Right hindlimb (tissue), 1 donor: ENCODE measurements at places on chromosomes 12 and 14.
A peak's percentile ranks its signal among the peaks of the same experiment; 100 is the strongest.

GRCh38 chr14:106058342-106058741 lies 532.0 kb downstream of the TMEM121 start:
- no peak for DNase-seq

DNA sequence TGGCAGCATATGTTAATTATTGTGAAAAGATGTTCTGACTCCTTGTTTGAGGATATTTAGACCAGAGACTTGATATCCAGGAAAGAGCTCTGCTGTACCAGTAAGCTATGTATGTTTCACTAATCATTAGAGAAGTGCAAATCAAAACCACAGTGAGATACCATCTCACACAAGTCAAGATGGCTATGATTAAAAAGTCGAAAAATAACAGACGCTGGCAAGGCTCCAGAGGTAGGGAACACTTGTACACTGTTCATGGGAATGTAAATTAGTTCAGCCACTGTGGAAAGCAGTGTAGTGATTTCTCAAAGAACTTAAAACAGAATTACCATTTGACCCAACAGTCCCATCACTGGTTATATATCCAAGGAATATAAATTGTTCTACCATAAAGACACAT lies 171.6 kb downstream of the DPY19L2 start:
- DNase-seq = no peak

DNA sequence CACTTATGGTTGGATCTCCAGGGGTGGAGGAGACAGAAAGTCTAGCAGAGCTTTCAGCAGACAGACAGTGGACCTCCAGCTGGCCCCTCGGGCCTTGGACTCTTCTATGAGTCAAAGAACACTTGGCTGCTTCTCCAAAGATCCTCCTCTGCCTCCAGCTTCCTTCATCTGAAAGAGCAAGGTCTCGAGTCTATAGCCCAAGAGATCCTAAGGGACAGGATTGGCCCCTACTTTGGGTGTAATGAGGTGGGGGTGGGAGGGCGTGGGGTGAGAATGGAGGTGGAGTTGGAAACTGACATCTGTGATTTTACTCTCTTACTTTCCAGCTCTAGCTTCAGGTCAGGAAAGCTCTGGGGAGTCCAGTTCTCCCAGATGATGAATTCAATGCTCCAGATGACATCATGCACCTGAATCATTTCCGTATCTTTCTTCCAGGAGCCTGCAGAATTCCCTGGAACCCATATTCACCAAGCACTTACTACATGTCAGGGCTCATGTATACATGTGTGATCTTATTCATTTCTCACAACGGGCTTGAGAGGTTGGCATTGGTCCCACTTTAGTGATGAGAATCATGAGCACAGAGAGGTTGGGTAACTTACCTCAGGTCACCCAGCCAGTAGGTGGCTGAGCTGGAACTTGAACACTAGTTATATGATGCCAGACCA lies 10.2 kb upstream of the PGF start:
- peak; percentile 55 for DNase-seq

DNA sequence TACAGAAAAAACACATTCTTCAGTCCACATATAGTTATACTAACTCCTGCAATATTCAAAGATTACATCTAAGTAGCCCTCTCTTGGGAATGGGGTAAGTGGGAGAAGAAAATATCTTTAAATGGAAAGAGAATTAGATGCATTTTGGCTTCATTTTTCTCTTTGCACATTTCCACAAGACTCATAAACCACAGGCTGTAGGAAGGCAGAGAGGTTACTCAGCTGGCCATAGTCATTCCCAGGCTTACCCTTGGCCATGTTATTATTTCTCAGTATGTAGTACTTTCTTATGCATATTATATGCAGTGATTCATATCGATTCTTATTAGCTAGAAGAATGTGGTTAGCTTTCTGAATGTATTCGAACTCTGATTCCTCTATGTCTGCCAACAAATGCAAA lies 92.2 kb downstream of the PTPRR start:
- DNase-seq = no peak

- no peak for DNase-seq
Measured at GRCh38 chr12:109232731-109233130, 76.4 kb downstream of the FOXN4 start.

DNA sequence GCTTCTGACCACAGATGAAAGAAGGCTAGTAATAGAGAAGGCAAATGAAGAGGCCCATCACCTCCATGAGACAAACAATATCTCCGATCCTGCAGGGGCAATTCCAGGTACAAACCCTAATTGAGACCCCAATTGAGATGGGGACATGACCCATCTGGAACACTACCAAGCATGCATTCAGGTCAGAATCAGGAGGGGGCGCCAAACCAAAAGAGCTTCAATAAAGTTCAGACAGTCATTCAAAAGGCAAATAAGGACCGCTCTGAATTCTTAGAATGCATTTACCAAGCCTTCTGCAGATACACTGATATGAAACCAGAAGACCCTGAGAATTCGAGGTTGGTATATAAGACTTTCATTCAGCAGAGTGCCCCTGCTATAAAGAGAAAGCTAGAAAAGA lies 10.2 kb upstream of the EDDM3B start:
- no peak for DNase-seq

GRCh38 chr14:93946541-93947090 lies 19.5 kb downstream of the FAM181A start:
- no peak for DNase-seq

GRCh38 chr12:110137786-110138185 lies 13.6 kb downstream of the IFT81 start:
- DNase-seq = no peak

GRCh38 chr12:34395056-34396005 lies 373.0 kb downstream of the ALG10 start:
- DNase-seq = peak; percentile 8

GRCh38 chr14:105197211-105197641 lies 16.1 kb upstream of the NUDT14 start:
- DNase-seq = peak; percentile 86

GRCh38 chr12:104458694-104459367 lies 2.1 kb downstream of the CHST11 start:
- peak; percentile 65 for DNase-seq

GRCh38 chr14:49853572-49854375 lies 1.2 kb upstream of the NEMF start:
- DNase-seq = peak; percentile 73

- no peak for DNase-seq
Measured at GRCh38 chr14:103613517-103613916, 15.5 kb upstream of the KLC1 start.

DNA sequence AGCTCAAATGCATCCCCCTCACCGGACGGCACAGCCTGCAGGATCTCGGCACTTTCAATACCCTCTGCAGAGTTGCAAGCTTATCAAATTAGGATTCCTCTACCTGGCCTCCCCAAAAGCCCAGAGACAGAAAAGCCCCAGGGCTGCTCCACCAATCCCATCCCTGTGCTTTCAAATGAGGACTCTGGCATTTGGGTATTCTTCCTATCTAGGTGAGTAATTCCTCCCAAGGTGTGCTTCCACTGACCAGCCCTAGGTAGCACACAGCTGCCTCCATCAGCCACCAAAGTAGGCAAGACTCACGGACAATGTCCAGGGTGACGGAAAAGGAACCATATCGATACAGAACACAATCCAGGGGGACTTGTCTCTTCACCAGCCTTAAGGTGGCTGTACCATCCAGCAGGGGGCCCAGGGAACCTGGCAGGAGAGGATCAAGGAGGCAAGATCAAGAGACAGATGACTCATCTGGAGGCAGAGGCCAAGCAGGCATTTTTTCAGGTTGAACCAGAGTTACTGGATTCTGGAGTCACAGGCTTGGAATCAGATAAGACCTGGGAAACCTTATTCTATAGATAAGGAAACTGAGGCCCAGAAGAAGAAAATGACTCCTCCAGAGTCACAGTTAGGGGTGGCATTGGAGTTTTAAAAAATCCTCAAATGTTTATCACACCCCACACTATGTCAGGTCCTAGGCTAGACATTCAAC lies 9.9 kb downstream of the PMEL start:
- DNase-seq = no peak

GRCh38 chr12:110704231-110704630 lies 15.3 kb upstream of the HVCN1 start:
- DNase-seq = no peak

- no peak for DNase-seq
Measured at GRCh38 chr12:62817556-62818271, 117.2 kb downstream of the PPM1H start.

DNA sequence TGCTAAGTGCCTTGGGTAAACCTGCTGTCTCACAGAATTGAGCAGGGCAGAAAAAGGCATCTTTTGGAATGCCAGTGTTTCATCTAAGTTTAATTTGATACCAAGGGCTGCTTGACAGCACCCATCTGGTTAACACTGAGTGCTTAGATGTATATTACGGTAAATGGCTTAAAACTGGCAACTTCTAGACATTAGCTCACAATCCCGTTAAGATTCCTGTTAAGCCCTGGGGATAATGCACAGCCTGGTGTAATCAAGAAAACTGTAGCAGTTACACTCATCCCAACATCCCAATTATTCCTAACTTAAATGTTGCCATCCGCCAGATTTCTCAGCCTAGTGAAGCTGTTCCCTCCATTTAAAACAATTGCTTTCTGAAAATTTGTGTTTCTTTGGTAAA lies 29.9 kb downstream of the PPFIBP1 start:
- DNase-seq = no peak

DNA sequence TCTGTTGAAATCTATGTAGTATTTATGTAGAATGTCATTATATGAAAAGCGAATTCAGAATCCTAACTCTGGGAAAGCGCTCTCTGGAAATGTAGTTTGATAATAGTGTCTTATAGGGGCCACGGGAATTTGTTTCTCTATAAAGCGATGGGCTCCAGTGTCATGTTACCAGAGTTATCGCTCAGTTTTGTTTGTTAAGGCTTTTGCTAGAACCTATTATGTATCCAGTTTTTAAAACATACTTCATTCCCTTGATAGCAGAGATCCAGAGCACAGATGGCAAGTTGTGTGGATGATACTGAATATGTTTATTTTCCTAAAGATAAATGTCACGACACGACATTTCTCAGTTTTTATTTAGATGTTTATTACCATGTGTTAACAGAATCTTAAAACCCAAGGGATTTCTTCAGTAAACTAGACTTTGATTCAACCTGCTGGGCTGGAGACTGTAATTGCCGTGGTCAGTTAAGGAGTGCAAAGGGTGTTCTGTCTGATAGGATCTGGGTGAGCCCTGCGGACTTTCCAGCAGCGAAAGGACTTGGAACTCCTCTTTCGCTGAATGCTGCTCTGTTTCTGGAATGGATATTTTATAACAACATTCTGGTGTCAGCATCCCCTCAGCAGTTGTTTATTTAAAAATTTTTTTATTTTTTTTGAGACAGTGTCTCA lies 1.7 kb upstream of the DNAH10 start:
- DNase-seq = no peak

- DNase-seq = no peak
Measured at GRCh38 chr12:31523306-31523705, 67.6 kb downstream of the DENND5B start.

DNA sequence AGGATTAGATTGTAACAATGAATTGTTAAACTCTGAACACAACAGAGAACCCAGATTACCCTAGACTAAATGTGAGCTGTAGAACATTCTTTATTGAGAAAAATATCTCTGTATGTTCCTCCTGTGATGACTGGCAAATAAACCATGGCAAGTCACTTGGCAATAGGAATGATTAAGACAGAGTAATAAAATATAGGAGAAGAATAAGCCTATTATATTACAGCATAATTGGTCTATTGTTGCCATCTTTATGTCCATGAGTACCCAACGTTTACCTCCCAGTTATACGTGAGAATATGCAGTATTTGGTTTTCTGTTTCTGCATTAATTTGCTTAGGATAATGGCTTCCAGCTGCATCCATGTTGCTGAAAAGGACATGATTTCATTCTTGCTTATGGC lies 211.2 kb upstream of the AVPR1A start:
- no peak for DNase-seq

- DNase-seq = no peak
Measured at GRCh38 chr14:96852823-96853422, 55.7 kb downstream of the VRK1 start.

DNA sequence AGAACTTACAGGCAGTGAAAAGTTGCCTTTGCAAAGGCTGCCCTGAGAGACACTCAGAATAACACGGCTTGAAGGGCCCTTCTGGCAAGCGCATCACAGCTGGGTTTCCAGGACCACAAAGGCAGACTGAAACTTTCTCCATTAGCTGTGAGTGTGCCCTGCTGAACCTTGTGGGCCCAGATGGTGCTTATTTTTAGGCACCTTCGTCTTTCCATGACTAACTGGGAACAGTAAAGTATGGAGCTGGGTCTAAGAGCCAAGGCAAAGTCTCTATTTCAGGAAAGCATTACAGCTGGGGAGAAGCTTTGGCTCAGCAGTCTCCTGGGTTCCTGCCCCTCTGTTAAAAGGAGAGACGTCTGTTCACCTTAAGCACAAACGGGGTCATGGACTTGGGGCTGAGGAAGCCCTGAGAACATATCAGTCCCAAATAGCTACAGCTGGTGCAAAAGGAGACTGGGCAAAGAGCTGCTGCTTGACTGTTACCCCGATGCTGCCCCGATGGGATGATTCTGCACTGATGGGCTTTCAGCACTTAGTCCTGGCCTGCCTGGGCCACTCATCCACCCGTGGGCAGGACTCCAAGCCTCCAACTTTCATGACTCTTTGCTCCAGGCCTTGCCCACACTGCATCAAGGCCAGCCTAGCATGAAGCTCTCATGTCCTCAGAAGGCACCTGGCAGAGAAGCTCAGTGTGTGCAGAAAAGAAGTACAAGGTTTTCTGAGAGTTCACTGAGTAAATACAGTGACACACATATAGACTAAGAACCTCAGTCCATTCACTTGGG lies 248.3 kb downstream of the PHLDA1 start:
- no peak for DNase-seq

- no peak for DNase-seq
Measured at GRCh38 chr12:130334937-130335336, 2.8 kb upstream of the PIWIL1 start.

- no peak for DNase-seq
Measured at GRCh38 chr12:70660620-70661219, 23.5 kb upstream of the PTPRB start.

- DNase-seq = no peak
Measured at GRCh38 chr14:66248256-66248655, 237.9 kb upstream of the CCDC196 start.

GRCh38 chr14:94066089-94066676 lies 14.8 kb downstream of the DDX24 start:
- DNase-seq = no peak

- DNase-seq = no peak
Measured at GRCh38 chr14:105286759-105287144, 14.0 kb downstream of the BRF1 start.

DNA sequence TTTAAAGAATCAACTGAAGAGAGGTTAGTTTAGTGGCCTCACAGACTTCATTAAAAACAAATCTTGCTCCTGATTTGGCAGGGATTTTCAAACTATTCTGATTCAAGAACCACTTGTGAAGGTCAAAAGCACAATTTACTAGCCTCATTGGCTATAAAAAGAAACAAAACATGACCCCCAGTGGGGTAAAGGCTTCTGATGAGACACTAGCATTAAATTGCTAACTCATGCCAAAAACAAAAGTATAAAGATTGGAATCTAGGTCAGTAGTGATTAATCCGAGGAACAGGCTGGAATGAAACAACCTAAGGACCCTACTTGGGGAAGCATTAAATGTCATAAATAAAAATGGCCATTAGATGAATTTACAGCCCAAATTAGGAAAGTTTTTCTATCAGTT lies 312.3 kb downstream of the PAWR start:
- no peak for DNase-seq

DNA sequence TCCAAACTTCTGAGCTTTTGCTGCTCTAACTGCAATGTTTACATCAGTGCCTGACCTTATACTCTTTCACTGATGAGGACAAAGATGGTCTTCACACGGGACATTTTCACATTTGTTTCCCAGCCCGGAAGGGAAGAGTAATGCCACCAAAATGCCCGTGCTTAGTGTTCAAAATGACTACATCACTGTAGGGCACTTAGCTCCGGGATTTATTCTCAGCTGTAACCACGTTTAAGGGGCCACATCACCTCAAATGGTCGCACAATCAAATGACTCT lies 2.9 kb downstream of the GSG1 start:
- no peak for DNase-seq
